Activated CD8-positive, alpha-beta memory T cell treated with anti-CD3 and anti-CD28 coated beads, Interleukin-2, amount 50 U/mL, for 48 hours (primary cell): ENCODE measurements at places on chromosomes 5 and 9.

GRCh38 chr9:93536874-93537273 lies 39.5 kb upstream of the PHF2 start:
- DNase-seq = no peak

GRCh38 chr5:149951138-149951749 lies 6.7 kb upstream of the PDE6A start:
- no peak for DNase-seq

DNA sequence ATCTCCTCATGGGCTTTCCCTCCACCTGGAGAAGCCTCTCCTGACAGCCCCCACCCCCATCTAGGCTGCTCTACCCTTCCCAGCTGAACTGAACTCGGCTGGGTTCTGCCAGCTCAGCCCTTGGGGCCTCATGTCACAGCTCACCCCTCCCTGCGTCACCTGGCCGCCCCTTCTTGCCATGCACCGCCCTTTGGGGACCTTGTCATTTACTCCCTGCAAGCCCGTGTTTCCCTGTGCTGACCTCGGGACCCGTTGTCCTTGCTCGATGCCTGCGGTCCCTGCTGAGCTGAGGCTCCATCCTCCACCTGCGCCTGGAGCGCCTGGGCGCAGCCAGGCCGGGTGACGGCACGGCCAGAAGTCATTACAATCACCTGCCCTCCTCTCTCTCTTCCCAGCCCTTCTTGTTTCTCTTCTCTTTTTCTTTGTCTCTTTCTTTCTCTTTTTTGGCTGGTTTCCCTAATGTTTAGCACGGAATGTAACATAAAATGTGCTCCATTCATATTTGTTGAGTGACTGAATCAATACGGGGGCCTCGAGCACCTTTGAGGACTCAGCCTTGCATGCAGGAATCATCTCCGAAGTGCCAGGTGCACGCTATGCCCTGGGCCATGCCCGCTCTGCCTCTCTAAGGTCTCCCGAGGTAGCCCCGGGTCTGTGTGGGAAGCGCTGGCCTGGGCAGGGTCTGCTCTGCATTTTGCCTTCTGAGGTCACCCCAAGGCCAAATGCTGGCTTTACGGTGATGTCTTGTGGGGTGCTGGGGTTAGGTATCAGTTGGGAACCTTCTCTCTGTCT lies 48.1 kb upstream of the COL5A1 start:
- DNase-seq = no peak

DNA sequence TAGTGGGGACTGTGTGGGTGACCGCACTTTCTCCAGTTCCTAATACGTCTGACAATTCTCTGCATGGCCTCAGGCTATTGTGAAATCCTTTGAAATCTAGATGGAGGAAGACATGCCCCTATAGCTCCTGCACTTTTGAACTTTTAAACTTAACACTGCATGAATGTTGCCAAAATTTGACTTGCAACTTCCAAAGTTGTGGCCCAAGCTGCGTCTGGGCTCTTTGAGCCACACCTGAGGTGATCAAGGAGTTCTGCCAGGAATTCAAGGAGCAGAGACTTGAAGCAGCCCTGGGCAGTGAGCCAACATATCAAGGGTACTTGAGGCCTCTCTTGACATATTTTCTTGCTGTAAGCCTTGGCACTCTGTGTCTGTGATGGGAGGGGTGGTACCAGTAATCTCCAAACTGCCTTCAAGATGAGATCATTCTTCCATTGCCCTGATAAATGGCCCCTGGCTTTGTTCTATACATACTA lies 1336.1 kb upstream of the CDH9 start:
- no peak for DNase-seq

DNA sequence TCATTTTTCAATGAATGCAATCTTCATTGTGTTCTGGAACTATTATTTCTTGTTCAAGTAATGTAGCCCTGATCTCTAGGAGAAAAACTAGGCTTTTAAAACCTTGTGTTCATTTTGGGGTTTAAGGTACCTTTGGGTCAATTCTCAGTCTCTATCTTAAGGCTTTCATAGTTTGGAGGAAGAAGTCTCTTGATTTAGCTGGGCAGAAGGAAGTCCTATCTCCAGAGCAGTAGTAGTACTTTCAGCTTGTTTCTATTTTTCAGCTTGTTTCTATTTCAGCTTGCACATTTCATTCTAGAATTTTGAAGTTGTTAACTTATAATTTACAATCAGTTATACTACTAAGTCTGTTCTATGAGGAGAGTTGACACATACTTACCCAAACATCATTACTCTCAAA lies 15.2 kb downstream of the CSNK1G3 start:
- DNase-seq = no peak

DNA sequence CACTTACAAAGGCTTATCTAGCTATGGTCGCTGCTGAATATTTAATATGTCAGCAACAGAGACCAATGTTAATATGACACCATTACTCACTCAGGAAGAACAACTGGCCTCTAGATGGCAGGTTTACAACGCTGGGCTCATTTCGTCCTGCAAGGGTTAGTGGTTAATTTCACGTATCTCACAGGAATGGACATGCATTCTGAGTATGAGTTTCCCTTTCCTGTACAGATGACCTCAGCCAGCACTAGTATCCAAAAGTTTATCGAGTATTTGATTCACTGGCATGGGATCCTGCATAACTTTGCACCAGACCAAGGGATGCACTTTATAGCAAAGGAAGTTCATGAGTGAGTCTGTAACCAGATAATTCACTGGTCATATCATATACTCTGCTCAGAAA lies 8.7 kb upstream of the TRPC7 start:
- DNase-seq = no peak

GRCh38 chr9:98673681-98674080 lies 35.1 kb downstream of the GABBR2 start:
- DNase-seq = no peak

GRCh38 chr5:105371169-105371568 lies 1808.6 kb upstream of the NUDT12 start:
- no peak for DNase-seq

DNA sequence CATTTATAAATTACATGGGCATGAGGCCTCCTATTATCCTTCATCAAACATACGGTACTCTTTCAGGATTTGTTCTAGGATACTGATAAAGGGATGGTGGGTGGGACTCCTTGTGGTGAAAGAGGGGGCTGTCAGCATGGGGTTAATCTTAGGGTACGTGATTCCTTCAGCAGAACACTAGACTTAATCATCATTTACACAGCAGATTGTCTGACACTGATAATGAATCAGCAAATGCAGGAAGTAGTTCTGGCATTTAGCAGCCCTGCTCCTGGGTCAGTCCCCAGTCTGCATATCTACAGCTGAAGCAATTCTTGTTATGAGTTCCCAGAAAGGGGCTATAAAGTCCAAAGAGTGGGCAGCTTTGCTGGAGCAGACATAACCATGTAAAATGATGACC lies 384.6 kb downstream of the SPOCK1 start:
- no peak for DNase-seq
